ENCODE measurements at places on chromosomes 4 and X.
A peak's percentile ranks its signal among the peaks of the same experiment; 100 is the strongest.

DNA sequence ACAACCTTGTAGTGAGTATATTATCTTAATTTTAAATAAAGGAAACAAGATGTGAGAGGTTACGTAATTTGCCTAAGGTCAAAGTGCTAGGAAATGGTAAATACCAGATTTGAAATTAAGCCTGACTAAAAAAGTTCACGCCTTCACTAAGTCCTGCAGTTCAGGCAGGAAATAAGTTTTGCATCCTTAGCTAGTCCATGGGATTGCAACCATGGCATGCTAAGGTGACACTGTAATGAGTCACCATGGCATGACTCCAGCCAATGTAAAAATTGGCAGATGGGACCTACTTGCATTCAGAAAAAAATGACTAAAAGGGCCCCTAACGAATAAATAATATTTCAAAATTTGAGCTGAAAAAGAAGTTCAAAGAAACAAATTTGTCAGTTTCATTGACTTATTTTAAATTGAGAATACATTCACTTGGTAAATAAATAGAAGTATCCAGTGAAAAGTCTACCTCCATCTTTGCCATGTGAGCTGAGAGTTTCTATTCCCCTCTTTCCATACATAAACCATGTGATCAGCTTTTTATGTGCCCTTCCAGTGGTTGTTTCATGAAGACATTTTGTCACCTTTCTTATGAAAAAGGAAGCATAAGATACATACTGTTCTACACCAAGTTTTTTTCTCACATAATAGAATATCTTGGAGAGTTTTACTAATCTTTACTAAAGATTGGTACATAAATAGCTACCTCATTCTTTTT, 72.4 kb downstream of the ANKRD50 start:
- peak; percentile 45 for DNase-seq

DNA sequence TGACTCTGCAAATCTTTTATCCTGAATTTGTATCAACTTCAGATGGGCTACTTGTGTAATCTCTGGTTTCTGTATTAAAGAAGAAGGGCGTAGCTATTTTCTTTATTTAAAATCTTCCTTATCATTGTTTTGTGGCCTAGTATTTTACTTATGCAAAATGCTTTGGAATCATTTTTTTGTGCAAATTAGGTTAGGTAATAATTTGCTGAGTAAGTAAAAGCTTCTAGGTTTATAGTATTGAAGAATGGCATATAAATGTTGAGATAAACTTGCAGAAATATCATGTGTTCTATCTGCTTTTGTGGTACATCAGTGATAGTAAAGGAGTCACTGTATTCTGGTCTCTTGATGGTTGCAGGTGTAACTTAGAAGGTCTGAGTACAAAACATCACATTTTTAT, 197.2 kb upstream of the IL15 start:
- DNase-seq, result no peak

DNA sequence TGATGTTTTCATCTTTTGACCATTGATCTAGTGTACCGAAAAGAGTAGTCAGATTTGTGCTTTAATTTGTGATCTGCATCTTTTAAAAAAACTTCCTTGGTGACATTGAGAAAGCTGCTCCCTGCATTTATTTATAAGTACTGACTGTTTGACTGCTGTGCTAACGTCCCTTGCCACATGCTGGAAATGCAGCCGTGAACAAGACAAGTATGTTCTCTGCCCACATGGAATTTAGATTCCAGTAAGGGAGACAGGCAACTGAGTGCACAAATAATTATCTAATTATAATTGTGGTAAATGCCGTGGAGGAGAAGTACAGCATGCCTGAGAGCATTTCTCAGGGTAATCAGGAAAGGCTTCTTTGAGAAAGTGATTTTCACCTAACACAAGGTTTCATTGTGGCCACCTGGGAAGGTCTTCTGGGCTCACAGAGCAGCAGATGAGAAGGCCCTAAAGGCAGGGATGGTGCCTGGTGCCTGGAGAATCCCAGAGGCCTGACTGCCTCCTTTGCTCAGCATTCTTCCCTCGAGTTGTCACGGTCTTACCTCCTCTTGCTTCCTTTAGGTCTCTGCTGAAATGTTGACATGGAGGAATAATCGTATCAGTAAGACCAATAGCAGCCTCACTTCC, 55.8 kb downstream of the PTTG2 start:
- no peak for DNase-seq

DNA sequence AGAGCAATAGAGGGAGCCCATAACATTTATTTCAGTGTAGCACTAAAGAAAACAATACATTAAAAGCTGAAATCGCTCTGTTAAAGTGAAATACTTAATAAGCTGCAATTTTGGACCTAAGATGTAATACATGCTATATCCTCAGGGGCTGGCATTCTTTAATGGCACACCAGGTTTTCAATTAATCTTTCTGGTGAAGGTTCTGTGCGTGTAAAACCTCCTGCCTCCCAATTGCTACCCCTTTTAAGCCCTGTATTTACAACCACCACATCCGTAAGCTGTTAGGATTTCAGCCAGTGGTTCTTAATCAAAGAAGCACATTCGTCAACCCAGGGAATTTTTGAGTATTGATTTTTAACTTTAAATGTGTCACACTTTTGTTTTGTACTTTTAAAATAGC, 7.6 kb upstream of the COMMD8 start:
- no peak for DNase-seq

Measured in stromal cell of bone marrow (primary cell).